ENCODE measurements at places on chromosomes 2 and 18.
A peak's percentile ranks its signal among the peaks of the same experiment; 100 is the strongest.

GRCh38 chr18:77144046-77144445, 11.5 kb upstream of the MBP start:
- peaks cover 6% of the 10 kb centered on the region for H3K36me3 ChIP-seq
- no peak overlapping the region for H3K27ac ChIP-seq
- H3K4me1 ChIP-seq: peaks cover 25% of the 10 kb centered on the region
- H3K4me3 ChIP-seq: no peak overlapping the region
- H3K27me3 ChIP-seq: no peaks in the 10 kb centered on the region

DNA sequence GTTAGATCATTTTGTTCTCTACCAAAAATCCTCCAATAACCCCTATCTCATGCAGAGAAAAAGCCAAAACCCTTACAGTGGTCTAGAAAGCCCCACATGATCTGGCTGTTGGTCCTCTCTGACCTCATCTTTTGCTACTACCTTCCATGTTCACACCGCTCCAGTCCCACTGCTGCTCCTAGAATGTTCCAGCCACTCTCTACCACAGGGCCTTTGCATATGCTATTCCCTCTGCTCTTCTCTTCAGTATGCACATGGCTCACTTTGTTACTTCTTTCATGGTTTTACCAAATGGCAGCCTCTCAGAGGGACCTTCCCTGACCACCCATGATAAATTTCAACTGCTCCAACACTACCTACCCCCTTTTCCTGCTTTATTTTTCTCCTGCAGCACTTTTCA, 193.5 kb upstream of the CCDC150 start:
- no peaks in the 10 kb centered on the region for H3K4me1 ChIP-seq
- no peak for DNase-seq
- H3K27me3 ChIP-seq: no peaks in the 10 kb centered on the region

- peak overlapping the region; percentile 92 for H3K4me3 ChIP-seq
- H3K27ac ChIP-seq: peak overlapping the region; percentile 92
- no peaks in the 10 kb centered on the region for H3K36me3 ChIP-seq
- DNase-seq: no peak
- H3K4me1 ChIP-seq: peaks cover 20% of the 10 kb centered on the region
Observed at GRCh38 chr2:85436836-85437487, 18.4 kb downstream of the SH2D6 start.

- H3K27me3 ChIP-seq: peaks cover 7% of the 10 kb centered on the region
- no peak overlapping the region for H3K4me3 ChIP-seq
- DNase-seq: no peak
- no peak overlapping the region for H3K27ac ChIP-seq
- no peaks in the 10 kb centered on the region for H3K4me1 ChIP-seq
- peaks cover 2% of the 10 kb centered on the region for H3K36me3 ChIP-seq
Observed at GRCh38 chr2:109373791-109374547, 239.8 kb downstream of the SEPTIN10 start.

- no peaks in the 10 kb centered on the region for H3K36me3 ChIP-seq
- no peak overlapping the region for H3K4me3 ChIP-seq
- H3K27me3 ChIP-seq: no peaks in the 10 kb centered on the region
Observed at GRCh38 chr18:1392046-1392445, 487.4 kb downstream of the ADCYAP1 start.

- no peaks in the 10 kb centered on the region for H3K27me3 ChIP-seq
- H3K4me1 ChIP-seq: peaks cover 2% of the 10 kb centered on the region
- no peak for DNase-seq
- H3K36me3 ChIP-seq: peaks cover 10% of the 10 kb centered on the region
- H3K4me3 ChIP-seq: no peak overlapping the region
- H3K27ac ChIP-seq: no peak overlapping the region
Observed at GRCh38 chr2:232287316-232287715, 91.2 kb upstream of the ALPP start.

DNA sequence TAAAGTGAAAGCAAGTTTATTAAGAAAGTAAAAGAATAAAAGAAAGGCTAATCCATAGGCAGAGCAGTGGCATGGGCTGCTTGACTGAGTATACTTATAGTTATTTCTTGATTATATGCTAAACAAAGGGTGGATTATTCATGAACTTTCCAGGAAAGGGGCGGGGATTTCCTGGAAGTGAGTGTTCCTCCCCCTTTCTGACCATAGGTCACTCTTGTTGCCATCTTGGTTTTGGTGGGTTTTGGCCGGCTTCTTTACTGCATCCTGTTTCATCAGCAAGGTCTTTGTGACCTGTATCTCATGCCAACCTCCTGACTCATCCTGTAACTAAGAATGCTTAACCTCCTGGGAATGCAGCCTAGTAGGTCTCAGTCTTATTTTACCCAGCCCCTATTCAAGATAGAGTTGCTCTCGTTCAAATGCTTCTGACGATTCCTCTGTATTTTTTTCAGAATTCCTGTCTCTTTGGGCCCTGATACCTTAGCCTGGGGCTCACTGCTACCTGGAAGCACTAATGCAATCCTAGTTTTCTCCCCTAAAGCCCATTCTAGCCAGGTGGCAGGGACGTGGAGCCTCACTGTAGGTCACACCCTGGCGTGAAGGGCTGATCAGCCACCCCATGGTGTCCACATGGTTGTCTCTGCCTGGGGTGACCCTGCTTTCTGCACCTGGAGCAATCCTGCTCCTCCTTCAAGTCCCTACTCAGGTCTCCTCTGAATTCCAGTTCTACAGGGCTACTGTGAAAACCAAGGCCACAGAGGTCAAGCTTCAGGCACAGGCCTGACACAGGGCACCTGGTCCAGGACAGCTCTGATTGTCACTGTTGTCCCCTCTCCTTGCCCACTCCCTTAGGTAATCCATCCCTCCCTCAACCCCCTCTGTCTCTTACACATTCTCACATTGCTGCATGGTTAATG, 6.0 kb upstream of the SLC35F6 start:
- no peak overlapping the region for H3K4me3 ChIP-seq
- DNase-seq: no peak
- H3K4me1 ChIP-seq: peaks cover 9% of the 10 kb centered on the region
- H3K27ac ChIP-seq: no peak overlapping the region
- no peaks in the 10 kb centered on the region for H3K36me3 ChIP-seq

DNA sequence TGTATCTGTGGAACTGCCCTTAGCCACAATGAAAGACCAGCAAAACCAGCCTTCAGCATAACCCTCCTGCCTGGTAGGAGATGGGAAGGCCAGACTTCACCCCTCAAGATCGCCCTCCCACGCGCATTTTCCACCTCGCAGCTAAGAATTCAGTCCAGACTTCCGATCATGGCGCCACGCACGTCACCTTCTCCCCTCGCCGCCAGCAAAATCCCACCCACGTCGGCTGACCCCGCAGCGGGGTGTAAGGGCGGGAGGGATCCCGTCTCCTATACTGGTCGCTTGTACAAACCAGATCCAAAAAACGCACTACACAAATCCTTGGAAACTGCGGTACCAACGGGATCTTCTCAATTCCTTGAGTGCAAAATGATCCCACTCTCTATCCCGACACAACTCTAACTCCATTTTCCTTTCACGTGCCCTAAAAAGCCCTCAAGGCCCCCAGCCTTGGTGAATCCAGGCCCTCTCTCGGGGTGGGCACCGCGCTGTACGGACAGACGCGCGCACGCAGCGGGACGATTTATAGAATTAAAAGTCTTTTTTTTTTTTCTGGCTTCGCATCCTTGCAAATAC, 1.0 kb upstream of the BMPR2 start:
- H3K27ac ChIP-seq: peak overlapping the region; percentile 67
- no peaks in the 10 kb centered on the region for H3K36me3 ChIP-seq
- peak overlapping the region; percentile 96 for H3K4me3 ChIP-seq
- DNase-seq: peak; percentile 22

GRCh38 chr2:216474925-216475670, 23.5 kb upstream of the RPL37A start:
- H3K36me3 ChIP-seq: peaks cover 14% of the 10 kb centered on the region
- no peaks in the 10 kb centered on the region for H3K27me3 ChIP-seq
- H3K4me3 ChIP-seq: no peak overlapping the region
- H3K27ac ChIP-seq: no peak overlapping the region
- peaks cover 9% of the 10 kb centered on the region for H3K4me1 ChIP-seq

DNA sequence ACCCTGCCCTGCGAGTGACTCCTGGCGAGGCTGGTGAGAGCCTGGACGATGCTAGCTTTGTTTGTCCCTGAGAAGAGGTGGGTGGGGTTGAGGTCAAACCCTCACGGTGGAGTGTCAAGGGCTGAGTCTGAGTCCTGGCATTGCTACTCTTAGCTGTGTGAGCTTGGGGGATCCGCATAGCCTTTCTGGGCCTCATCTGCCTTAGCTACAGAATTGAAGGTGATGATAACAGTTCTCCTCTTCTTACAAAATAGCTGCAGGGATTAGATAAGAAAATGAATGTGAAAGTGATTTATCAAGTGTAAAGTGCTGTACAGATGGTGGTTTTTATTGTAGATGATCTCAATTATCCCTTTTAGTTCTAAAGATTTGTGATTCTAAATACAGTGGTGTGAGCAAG, 144.6 kb downstream of the LPIN1 start:
- H3K27ac ChIP-seq: no peak overlapping the region
- no peaks in the 10 kb centered on the region for H3K4me1 ChIP-seq
- peaks cover 31% of the 10 kb centered on the region for H3K36me3 ChIP-seq
- no peak overlapping the region for H3K4me3 ChIP-seq

DNA sequence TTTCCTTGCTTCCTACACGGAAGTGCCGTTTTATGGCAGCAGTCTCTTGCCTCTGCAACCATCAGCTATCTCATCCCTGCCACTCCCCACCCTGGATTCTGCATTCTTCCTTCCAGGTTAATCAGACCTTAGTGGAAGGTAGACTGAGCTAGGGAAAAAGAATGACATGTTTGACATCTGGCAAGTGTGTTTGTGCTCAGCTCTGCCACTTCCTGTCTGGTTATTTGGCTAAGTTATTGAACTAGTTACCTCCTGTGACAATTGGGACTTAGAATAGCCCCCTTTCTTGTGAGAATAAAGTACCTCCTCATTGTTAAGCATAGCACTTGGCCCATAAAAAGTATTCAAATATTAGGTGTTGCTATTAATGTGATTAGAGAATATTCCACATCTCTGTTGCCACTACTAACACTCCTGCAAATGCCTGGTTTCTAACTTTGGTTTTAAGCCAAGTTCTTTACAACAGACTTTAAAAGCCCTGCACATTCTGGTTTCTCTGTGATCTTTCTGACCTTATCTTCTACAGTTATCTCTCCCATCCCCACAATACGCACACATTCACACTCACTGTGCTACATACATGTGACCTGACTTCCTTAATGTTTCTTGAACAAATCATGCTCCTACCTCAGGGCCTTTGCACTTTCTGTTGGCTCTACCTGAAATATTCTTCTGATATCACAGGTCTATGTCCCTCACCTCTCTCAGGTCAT, 10.8 kb upstream of the MAPRE2 start:
- peak overlapping the region; percentile 90 for H3K27ac ChIP-seq
- H3K4me1 ChIP-seq: peaks cover 33% of the 10 kb centered on the region
- peak overlapping the region; percentile 88 for H3K4me3 ChIP-seq
- no peaks in the 10 kb centered on the region for H3K36me3 ChIP-seq
- H3K27me3 ChIP-seq: no peaks in the 10 kb centered on the region
- no peak for DNase-seq

- no peak overlapping the region for H3K4me3 ChIP-seq
- DNase-seq: no peak
- no peak overlapping the region for H3K27ac ChIP-seq
- no peaks in the 10 kb centered on the region for H3K4me1 ChIP-seq
Observed at GRCh38 chr18:11963991-11964484, 17.3 kb upstream of the IMPA2 start.

DNA sequence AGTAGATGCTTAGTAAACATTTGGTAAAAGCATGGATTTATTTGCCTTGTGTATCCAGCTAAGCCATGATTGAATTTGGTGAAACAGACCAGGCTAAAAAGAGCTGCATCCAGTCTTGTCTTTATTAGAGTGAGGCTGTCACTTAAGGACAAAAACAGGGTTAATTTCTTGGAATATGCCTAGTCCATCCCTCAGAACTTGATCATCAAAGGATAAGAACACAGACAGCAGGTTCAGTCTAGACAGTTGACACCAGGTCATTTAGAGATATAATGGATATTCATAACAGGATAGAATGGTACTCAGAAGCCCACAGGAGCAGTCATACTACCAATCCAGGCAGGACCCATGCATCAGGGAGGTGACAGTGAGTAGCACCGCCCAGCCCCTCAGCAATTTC, 434.9 kb upstream of the ST6GAL2 start:
- H3K36me3 ChIP-seq: no peaks in the 10 kb centered on the region
- no peak for DNase-seq
- no peak overlapping the region for H3K4me3 ChIP-seq
- H3K27ac ChIP-seq: no peak overlapping the region

GRCh38 chr2:98823196-98824170, 92.6 kb upstream of the MGAT4A start:
- no peak for DNase-seq
- peaks cover 9% of the 10 kb centered on the region for H3K4me1 ChIP-seq
- no peaks in the 10 kb centered on the region for H3K27me3 ChIP-seq
- no peaks in the 10 kb centered on the region for H3K36me3 ChIP-seq
- H3K27ac ChIP-seq: no peak overlapping the region

- H3K4me1 ChIP-seq: peaks cover 4% of the 10 kb centered on the region
- H3K27me3 ChIP-seq: peaks cover 14% of the 10 kb centered on the region
- DNase-seq: no peak
- H3K4me3 ChIP-seq: no peak overlapping the region
- no peaks in the 10 kb centered on the region for H3K36me3 ChIP-seq
Observed at GRCh38 chr2:236677368-236677767, 107.7 kb downstream of the ACKR3 start.

GRCh38 chr2:58110765-58111164, 64.2 kb downstream of the VRK2 start:
- no peak overlapping the region for H3K27ac ChIP-seq
- no peaks in the 10 kb centered on the region for H3K27me3 ChIP-seq
- H3K36me3 ChIP-seq: peaks cover 37% of the 10 kb centered on the region
- H3K4me1 ChIP-seq: peaks cover 24% of the 10 kb centered on the region

GRCh38 chr2:191369034-191369433, 123.8 kb downstream of the MYO1B start:
- no peak for DNase-seq
- no peak overlapping the region for H3K27ac ChIP-seq
- H3K27me3 ChIP-seq: peaks cover 3% of the 10 kb centered on the region

DNA sequence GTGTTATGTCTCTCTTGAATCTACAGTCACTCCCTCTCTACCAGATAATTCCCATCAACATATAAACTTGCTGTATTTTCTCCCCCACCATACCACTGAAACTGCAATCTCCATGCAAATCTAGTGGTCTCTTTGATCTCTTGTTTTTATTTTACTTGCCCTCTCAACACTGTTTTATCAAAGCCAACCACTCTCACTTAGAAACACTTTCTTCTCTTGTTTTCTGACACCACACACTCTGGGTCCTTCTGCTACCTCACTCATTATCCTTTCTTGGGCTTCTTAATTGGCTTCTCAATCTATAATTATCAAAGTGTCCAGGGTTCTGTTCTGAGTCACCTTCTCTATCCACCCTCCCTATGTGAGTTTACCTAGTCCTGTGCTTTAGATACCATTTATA, 2.0 kb upstream of the MCFD2 start:
- peaks cover 33% of the 10 kb centered on the region for H3K4me1 ChIP-seq
- H3K4me3 ChIP-seq: peak overlapping the region; percentile 56
- H3K27me3 ChIP-seq: no peaks in the 10 kb centered on the region
- H3K27ac ChIP-seq: peak overlapping the region; percentile 14
